T-helper 9 cell (primary cell): ENCODE measurements at places on chromosomes 6 and 20.

GRCh38 chr6:152379423-152379822, 257.7 kb downstream of the SYNE1 start:
- no peak for DNase-seq

DNA sequence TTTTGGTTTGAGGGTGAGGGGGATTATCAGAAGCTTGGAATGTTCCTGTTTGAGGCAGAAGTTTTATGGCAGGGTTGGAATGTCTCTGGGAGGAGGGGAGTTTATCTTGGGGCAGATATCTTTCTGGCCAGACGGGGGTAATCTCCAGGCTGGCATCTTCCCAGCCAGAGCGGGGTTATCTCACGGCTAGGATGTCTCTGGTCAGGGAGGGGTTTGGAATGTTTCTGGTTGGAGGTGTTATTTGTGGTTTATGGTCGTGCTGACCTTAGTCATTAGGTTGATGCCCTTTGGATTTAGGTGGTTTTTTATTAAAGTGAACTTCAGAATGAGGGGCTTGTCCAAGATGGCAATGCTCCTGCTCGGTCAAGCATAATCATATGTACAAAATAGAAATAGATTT, 14.8 kb downstream of the PGK2 start:
- no peak for DNase-seq

DNA sequence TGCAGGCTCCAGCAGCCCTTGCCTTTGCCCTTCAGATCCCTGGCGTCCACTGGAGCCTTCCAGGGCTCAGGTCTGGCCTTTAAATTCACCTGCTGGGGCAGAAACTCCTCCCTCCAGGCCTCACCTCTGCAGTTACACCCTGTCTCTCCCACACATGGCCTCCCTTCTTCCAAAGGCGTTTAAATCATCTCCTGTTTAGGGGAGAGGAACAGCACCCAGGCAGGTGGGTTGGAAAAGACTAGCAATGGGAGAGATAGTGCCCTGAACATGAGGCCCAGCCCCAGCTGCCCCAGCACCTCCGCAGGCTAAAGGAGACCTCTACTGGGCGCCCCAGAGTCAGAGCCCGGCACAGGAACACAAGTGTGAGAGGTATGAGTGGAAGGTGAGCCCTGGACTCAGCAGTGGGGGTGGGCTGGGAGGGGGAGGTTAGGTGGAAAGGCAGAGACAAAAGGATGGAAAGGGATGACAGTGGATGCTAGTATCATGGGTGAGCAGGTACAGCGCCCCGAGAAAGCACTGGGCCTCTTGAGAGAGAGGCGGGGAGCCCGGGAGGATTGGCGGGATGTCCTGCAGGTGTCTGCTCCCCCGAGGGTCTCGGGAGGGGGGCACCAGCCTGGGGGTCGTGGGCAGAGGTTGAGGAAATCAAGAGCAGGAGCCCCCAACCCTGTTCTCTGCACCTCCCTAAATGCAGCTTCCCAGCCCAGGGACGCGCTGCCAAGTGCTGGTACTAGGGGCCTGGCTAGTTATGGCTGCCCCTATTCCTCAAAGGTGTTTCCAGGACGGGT, at the start of gene CST9:
TSS of gene CST9 (minus strand) at position 51 of the 785 bp plus-strand sequence. CDS start 53 bp downstream, outside the sequence.
- no peak for DNase-seq

DNA sequence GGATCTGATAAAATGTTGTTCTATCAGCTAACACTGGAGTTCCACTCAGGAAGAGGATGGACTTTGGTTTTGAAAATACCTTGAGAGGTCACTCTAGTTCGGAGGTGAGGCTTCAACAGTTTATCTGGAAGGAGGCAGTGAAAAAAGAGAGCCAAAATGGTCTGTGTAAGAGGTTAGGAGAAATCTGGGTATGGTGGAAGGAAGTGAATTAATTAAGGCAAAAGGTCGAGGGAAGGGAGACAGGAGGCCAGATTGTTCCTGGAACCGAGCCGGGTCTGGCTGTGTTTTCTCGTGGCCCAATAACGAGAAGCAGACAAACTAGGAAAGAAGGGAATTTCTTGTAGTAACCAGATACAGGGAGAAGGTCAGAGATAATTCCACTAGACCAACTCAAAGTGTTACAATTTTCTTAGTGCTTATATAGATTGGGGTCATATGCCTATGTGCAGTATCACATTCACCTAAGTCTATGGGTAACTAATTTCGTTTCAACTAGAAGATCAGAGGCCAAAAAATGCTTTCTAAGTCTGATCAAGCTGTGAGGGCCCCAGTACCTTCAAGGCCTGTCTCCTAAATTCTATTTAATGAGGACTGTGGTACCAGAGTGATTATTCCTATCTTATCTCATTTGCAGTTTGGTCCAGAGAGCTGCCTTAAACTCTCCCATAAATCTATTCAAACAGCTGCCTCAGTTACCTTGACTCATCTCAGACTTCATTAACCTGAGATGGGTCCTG, 96.0 kb upstream of the SNX9 start:
- DNase-seq = no peak

DNA sequence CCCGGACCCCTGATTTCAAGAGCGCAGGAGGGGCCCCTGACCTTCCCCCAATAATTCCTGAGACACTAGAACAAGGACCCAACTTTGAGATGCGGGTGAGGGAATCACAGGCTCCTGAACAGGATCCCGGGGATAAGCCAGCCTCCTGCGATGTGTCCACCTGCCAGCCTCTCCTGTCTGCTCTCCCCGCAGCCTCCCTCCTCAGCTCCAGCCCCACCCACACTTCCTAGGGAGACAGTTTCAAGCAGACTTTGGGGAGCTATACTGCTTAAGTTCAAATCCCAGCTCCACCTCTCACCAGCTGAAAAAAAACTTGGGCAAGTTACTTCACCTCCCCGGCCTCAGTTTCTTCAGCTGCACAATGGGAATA, 50.8 kb downstream of the GRM4 start:
- no peak for DNase-seq

GRCh38 chr6:6724539-6725467, 136.3 kb downstream of the LY86 start:
- no peak for DNase-seq

DNA sequence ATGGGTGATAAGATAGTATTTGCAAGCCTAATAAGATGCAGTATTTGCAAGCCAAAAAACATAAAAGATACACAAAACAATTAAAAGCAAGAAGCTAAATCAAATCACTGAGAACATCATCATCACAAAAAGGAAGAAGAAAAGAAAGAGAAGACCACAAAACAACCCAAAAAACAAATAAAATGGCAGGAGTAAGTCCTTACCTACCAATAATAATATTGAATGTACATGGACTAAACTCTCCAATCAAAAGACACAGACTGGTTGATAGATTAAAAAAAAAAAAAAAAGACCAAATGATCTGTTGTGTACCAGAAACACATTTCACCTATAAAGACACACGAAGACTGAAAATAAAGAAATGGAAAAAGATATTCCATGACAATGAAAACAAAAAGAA, 37.7 kb downstream of the ECHDC1 start:
- no peak for DNase-seq

DNA sequence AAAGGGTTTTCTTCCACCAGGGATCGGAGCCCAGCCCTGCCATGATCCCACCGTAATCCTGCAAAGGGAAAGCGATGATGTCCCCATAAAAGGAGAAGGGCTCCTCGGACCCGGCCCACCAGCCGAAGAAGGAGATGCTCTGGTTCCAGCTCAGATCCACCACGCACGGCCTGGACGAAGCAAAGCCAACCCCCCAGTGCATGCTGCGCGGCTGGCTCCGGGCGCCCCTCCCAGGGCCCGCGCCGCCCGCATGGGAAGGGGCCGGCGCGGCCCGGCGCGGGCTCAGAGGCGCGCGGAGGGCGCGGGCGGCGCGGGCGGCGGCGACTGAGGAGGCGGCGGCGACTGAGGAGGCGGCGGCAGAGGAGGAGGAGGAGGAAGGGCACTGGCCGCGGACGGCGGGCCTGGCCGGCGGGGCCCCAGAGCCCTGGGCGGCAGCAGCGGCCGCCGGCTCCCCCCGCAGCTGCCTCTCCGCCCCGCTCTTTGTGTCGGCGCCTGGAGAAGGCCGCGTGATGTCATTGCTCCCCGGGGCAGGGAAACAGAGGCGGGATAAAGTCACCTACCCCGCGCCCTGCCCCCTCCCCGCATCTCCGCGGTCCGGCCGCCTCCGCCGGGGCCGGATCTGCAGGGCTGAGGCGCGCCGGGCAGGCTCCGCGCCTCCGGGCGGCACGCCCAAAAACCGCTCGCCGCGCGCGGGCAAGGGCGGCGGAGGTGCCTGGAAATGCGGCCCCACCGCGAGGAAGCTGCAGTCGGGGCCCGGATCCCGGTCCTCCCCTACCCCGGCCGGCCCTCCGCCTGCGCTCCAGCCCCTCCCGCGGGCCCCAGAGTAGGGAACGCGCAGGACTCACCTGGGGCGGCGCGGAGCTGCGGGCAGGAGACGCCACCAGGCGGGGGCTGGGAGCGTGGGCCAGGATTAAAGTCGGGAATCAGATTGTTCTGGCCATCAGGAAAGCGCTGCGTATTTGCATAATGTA, at the start of gene FAXC:
TSS of gene FAXC (minus strand) at position 504 of the 971 bp plus-strand sequence. CDS start at position 202, 302 bp downstream.
- no peak for DNase-seq

- DNase-seq = no peak
These were observed 14.3 kb upstream of the TAGAP start for GRCh38 chr6:159059141-159059540.

- DNase-seq = no peak
These were observed 501.6 kb upstream of the MAP3K7 start for GRCh38 chr6:91088515-91088914.

DNA sequence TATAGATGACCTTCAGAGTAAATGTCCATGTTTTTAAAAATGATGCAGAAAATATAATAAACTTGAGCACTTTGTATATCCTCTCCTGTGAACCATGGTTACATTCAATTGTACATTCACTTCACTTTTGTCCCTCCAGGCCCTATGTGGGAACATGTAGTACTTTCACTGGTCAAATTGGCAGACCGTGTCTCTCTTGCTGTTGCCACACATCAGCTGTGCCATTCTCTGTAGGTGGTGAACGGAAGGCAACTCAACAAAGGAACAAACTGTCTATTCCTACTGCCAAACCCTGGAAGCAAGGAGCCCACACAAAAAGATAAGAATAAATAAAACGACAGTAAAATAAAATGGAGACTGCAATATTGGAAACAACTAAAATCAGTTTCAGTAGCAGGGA, 2.0 kb downstream of the ROS1 start:
- no peak for DNase-seq

DNA sequence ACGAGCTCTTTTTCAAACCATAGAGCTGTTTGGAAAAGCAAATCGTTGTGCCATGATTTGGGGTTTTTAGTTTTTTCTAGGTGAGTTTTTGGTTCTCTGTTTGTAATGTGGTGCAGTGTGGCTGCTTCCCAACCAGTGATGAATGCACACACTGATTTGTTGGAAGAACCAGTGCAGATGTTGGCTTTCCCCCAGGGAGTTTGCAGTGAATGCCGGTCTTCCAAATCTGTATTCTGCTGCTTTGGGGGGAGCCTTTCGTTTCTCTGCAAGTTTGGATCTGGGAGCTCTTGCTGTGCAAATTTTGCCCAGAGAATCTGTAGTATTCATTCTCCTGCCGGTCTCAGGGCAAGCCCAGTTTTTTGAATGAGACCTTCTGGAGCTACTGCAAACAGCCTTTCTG, 14.5 kb downstream of the HECA start:
- DNase-seq = no peak

- DNase-seq = no peak
These were observed 140.7 kb upstream of the BMP2 start for GRCh38 chr20:6626805-6627204.

DNA sequence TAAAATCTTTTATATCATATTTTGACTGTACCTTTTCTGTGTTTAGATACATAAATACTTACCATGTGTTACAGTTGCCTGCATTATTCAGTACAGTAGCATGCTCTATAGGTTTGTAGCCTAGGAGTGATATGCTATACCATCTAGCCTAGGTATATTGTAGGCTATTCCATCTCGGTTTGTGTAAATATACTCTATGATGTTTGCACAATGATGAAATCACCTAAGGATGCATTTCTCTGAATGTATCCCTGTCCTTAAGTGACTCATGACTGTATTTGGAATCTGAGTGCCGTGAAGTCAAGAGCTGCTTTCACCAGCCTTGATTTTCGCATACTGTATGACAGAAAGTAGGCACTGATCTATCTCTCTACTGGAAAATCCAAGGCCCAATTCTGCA, 129.9 kb downstream of the UTRN start:
- DNase-seq = no peak

GRCh38 chr20:53774461-53775203, 181.0 kb upstream of the ZNF217 start:
- DNase-seq = no peak

DNA sequence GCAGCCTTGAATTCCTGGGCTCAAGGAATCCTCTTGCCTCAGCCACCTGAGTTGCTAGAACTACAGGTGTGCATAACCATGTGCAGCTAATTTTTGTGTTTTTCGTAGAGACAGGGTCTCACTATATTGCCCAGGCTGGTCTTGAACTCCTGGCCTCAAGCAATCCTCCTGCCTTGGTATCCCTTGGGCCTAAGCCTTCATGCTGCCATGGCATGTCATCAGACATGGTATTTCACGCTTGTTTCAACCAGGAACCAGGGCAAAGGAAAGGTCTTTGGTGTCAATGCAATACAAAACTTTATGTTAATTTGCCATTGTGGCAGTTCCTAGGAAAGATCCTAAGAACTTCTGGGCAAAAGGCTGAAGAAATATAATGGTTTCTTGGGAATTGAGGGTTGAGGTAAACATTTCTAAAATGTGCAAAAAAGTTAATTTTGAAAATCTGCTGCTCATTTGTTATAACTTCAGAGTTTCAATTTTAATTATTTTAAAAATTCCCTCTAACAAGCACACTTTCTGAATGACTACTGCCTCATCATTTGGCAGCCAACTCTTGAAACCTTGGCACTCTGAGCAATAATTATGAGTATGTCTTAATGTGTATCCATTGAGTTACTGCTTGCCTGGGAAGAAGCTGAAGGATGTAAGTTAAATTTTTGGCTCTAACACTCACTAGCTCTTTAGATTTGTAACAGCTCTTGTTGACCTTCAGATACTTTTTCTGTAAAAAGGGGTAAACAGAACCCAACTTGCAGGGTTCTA, 154.1 kb downstream of the GJA10 start:
- no peak for DNase-seq

DNA sequence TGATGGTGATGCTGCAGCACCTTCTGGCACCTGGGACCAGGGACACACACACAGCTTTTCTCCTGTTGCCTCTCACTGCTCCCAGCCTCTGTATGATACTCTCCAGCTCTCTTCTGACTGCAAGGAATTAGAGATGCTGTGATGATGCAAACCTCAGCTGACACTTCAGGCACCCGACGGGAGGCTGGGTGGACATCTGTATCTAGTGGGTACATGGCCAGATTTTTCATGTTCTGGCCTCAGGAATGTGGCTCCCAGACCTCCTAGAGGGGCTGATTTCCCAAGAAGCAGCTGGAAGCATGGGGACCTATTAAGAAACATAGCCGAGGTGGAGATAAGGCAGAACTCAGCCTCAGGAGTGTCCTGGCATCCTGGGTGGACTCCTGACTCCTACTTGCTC, 6.8 kb upstream of the EPB41L1 start:
- no peak for DNase-seq

DNA sequence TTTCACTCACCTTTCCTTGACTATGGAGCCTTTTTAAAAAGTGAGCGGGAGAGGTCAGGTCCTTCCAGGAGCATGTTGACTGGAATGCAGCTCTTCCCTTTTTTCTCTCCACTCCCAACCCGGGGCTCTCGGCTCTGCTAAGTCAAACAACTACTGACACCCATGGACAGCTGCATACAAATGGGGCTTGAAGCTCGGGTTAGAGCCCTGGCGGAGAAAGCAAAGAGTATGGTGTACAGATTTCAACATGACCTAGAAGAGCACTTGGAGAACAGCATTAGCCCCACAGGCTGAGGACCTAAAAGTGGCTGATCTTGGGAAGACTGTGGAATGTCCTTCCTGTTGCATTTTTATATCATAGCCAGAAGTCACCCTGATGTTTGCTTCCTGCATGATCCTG, 162.0 kb upstream of the STMND1 start:
- DNase-seq = no peak

GRCh38 chr6:124819346-124819745, 142.9 kb upstream of the RNF217 start:
- no peak for DNase-seq
